ENCODE measurements at places on chromosomes 3 and 15.

DNA sequence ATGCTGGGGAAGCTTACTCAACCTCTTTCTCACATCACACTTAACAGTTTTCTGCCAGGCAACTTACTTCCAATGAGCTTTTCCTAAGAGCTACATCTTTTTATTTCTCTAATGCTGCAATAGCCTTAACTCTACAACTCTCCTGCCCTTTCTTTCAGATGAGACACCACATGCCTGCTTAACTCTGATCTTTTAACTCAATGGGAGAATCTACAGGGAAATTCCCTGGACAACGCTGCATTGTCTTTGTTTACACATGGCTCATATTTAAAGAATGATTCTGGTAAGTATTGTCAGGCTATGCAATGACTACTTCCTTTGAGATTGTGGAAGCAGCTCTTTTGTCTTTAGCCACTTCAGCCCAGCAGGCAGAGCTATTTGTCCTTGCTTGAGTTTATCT, 353.1 kb upstream of the BCHE start:
- no peak for DNase-seq

- DNase-seq = no peak
Observed at GRCh38 chr15:62902821-62903220, 139.7 kb upstream of the TPM1 start.

DNA sequence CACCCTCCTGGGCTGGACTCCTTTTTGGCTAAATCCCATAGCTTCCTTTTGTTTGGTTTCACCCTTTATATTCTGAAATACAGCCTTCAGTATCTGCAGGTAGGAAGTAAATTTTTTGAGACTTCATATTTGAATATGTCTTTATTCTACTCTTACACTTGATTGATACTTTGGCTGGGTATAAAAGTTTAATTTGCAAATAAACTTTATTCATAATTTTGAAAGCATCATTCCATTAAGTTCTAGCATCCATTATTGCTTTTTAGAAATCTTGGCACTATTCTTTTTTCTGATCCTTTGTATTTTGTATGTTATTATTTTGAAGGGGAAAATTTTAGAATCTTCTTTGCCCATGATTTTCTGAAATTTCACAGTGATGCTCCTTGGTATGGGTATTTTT, 41.3 kb upstream of the FILIP1L start:
- no peak for DNase-seq

DNA sequence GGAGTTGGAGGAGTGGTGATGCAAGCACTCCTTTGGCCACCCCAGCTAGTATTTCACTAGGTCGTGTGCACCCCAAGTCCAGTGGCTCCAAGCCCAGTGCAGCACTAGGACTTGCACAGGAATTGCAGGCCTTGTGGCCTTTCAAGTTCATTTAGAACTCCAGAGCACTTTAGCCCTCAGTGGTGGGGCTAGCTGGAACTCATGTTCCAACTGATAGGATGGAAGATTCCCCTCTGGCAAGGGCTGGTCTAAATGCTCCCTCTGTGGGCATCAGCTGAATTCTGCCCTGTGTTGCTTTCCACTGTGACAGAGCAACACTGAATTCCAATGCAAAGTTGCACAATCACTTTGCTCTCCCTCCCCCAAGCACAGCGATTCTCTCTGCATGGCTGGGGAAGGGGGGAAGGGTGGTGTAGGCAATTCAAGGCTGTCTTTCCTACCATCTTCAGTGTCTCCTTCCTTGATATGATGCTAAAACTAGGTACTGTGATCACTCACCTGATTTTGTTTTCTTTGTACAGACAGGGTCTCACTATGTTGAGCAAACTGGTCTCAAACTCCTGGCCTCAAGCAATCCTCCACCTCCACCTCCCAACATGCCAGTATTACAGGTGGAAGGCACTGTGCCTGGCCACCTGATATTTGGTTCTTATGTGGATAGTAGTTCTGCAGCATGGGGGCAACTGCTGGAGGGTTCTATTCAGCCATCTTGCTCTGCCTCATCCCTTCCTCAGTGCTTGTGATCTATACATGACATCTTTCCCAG, 10.3 kb downstream of the USF3 start:
- no peak for DNase-seq

GRCh38 chr15:97483232-97483631, 477.3 kb upstream of the ARRDC4 start:
- no peak for DNase-seq

DNA sequence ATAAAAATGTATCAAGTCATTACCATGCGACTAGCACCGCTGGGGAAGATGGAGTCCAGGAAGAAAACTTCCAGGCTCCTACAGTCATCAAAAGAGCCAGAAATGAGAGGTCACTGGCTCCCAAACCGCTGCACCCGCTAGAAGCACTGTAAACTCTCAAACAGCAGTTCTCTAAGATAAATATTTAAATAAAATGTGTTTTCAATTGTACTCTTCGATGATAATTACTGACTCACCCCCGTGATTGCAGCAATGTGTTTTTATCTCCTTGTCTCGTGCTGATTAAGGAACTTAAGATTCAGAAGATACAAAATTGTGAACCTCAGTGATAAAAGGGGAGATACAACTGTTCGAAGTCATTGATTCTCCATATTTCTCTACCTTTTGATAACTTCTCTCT, 45.8 kb upstream of the FOXP1 start:
- no peak for DNase-seq

DNA sequence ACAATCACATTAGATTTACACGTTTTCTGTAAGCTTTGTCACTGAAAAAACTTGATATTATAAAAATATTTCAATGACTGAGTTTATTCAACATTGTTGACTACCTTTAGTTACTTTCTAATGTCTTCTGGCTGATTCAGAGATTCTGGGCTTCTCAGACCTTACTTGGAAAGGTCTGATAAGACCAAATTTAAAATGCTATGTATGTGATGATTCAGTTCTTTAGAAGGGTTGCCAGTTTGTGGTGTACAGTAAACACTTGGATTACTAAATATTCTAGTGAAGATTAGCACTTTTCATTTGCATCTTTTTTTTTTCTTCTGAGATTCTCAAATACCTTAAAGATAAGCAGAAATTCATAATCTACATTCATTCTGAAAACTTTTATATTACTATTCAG, 49.8 kb downstream of the SGO1 start:
- no peak for DNase-seq

DNA sequence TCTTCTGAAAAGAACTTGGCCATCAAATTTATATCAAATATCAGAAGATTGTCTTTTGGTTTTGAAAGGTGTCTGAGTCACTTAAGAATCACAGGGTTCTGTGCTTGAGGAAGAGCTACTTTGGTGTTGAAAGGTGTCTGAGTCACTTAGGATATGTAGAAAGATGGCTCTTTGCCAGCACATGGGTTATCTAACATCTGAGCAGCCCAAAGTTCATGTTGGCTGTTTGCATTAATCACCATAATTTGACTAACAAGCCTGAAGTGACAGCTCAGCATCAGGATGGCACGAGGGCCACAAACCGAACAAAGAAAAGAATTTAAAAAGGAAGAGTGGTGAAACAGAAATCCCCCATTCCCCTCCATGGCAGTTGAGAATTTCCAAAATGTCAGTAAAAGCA, 190.5 kb upstream of the CMC1 start:
- DNase-seq = no peak

- no peak for DNase-seq
Observed at GRCh38 chr15:60757831-60758570, 279.1 kb upstream of the ICE2 start.

DNA sequence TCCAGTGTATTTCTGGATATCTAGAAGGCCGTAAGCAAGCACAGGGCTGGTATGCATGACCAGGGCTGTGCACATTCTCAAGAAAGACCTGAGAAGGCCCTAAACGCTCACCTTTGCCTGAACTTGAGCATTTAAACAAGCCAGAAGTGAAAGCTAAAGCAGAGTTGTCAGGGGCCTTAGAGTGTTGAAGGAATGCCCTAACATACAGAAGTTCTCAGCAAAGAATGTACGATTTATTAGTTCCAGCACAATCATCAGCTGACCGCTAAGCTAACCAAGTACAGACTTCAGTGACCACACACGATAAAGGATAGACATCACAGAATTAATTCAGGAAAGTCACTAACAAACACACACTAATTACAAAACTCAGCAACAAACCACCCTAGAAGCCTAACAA, 8.7 kb downstream of the HLTF start:
- DNase-seq = no peak

GRCh38 chr3:117079997-117080396, 370.4 kb downstream of the TUSC7 start:
- no peak for DNase-seq

DNA sequence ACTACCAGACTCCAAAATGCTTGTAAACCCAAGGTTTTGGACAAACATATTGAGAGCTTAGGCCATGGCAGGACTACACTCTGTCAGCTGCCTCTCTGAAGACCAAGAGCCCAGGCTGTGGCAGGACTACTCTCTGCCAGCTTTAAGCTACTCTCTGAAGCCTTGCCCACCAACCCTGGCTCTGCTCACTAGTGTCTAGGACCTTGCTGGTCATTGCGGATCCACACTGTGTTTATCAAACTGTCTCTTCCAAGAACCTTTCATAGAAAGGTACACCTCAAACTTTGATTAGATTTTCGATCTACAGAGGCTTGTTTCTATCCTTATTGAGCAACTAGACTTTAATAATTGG, 41.9 kb upstream of the MME start:
- no peak for DNase-seq

GRCh38 chr15:37789881-37790280, 144.6 kb upstream of the TMCO5A start:
- no peak for DNase-seq

DNA sequence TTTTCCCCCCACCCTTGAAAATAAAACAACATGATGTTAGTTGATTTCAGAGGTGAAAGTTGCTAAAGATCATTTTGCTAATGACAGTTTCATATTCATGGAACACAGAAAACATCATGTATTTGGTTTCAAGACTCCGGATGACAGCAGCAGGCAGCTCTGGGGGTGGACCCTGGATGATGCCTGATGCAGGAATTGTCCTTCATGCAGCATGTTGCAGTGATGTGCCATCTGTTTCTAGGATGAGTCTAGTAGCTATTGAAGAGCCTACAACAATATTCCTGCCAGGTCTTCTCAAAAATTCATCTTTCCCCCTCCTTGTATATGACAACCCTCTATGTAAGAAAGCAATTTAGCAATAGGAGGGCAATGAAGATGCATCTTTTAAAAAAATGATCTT, 108.3 kb downstream of the SV2B start:
- no peak for DNase-seq

GRCh38 chr3:12430086-12430485, 54.2 kb upstream of the TSEN2 start:
- DNase-seq = no peak

GRCh38 chr3:132605374-132605792, 8.3 kb downstream of the ACKR4 start:
- no peak for DNase-seq

GRCh38 chr3:122409446-122409845, 6.4 kb downstream of the WDR5B start:
- no peak for DNase-seq

DNA sequence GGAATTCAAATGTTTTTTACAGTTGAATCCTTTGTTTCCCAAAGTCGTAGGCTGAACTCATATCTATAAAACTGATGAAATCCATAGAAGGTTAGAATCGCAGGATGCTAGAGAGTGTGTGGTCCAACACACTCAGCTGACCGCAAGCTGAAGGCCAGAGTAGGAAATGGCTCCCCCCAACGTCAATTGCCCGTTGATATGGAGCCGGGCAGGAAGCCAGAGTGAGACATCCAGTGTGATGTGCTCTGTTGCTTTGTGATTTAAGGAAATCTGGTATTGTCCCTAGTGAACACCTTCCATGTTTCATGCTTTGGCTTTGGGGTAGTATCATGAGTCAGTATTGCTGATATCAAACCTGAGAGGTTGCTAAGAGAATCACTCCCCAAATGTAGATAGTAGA, 5.8 kb upstream of the MEX3B start:
- DNase-seq = no peak

DNA sequence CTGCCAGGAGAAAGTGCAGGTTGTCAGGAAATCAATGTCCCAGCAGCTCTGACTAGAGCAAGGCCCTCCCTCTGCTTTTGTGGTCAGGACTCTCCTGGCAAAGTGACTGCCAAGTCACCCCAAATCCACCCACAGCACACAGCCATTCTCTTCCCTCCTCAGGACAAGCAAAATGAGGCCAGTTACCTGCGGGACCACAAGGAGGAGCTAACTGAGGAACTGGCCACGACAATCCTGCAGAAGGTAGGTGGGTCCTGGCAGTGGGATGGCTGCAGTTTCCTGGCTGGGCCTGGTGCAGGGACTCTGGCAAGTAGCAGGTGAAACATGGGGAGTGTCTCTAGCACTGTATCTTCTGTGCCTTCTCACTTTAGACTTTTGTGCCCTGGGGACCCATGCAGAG, 142.5 kb upstream of the EIF1B start:
- DNase-seq = no peak

- DNase-seq = no peak
Observed at GRCh38 chr3:12773710-12774086, 14.6 kb upstream of the TMEM40 start.

DNA sequence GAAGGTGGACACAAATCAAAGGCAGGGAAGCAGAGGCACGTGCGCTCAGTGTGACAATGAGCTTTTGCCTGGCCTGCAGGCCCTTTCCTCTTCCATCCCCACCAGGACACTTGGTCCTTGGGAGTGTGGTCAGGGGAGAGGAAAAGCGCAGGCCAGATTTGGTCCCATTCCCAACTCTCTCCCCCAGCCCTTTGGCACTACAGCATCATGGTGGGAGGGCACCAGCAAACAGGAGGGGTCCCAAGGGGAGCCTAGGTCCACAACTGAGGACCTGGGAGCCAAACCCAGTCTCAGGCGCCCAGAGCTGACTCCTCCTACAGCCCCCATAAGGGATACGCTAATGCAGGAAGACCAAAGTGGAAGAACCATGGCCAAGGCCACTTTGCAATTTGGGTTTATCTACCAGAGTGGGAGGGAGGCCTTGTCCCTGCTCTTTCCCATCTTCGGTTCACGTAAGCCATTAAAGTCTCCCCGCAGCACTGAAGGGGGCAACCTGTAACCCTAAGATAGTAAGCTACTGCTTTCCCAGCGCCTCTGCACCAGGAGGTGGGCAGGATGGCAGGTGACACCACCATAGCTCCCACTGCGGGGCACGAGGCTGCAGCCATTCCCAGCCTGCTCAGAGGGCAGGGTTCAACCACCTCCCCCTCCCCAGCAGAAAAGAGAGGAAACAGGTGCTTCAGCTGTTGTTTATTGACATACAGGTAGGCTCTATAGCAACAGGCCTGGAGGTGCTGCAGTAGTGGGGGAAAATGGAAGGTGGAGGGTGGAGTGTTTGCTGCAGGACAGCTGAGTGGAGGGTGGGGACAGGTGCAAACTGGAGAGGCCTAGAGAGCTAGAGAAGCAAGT, 993 bp upstream of the GRAMD2A start:
- no peak for DNase-seq

- no peak for DNase-seq
Observed at GRCh38 chr3:135503760-135504686, 461.5 kb upstream of the PPP2R3A start.

- no peak for DNase-seq
Observed at GRCh38 chr3:127853681-127854080, 31.4 kb upstream of the MGLL start.

DNA sequence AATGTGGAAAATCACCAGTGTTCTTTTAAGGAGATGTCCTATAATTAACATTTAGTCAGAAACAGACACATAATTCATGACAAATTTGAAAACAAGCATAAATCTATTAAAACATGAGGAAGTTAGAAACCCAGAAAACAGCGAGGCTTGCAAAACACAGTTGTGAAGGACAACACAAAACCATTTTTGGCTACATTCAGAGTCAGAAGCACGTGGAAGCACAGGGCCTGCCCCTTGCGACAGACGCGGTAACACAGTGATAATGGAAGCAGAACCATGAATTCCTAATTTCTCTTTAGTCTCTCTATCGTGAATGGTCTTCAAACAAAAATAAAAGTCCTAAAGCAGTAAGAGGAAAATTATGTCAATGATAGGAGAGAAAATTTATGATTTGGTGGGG, 12.2 kb downstream of the NCEH1 start:
- no peak for DNase-seq

Data from RWPE2 (cell line).